ENCODE measurements at places on chromosomes 5 and 9. TPM values are rescaled to one million over a fixed set of nuclear protein-coding genes. Genes with fewer than 3 reads are reported as not detected.
A peak's percentile ranks its signal among the peaks of the same experiment; 100 is the strongest.

GRCh38 chr5:143177263-143177983, 226.1 kb downstream of the NR3C1 start:
- DNase-seq, result no peak

Gene IL13
- total RNA-seq, result not detected

Gene BAAT
- not detected for total RNA-seq

GRCh38 chr5:87499478-87500410, 87.0 kb upstream of the CCNH start:
- DNase-seq, result peak; percentile 45

- DNase-seq, result no peak
Observed at GRCh38 chr9:106376689-106377088, 486.3 kb upstream of the ZNF462 start.

DNA sequence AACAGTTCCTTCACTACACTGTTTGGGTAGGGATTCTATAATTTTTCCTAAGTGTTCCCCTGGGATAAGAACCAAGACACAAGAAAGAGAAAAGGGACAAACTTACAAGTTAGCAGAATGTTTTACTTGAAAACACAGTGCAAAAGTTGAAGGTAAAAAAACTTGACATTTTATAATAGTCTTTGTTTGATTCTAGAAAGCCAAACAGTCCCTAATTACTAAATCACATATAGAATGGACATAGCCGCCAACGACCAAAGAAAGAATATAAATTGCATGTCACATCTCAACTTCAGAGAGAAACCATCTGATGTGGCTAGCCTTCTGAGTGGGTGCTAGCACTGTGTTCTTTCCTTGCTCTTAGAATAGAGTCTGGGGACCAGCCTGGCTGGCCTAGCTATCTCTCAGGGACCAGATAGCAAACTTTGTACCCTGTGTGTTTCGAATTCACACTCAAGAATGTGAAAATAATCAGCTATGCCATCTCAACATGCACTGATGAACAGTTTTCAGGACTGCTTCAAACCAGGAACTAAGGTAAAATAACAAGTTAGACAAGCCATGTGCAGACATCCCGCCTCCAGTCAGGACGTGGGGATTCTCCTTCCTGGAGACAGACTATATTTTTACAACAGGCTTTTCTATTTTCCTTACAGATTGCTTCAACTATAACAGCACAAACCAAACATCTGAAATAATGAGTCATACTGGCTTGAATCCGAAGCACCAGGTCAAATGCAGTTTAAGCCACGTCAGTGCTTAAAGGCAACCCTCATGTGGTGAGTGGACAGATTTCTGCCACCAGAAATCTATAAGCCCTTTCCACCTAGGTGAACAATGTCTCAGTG, 53.7 kb downstream of the LHFPL2 start:
- DNase-seq, result no peak

GRCh38 chr5:93674138-93674537, 67.3 kb downstream of the POU5F2 start:
- no peak for DNase-seq

DNA sequence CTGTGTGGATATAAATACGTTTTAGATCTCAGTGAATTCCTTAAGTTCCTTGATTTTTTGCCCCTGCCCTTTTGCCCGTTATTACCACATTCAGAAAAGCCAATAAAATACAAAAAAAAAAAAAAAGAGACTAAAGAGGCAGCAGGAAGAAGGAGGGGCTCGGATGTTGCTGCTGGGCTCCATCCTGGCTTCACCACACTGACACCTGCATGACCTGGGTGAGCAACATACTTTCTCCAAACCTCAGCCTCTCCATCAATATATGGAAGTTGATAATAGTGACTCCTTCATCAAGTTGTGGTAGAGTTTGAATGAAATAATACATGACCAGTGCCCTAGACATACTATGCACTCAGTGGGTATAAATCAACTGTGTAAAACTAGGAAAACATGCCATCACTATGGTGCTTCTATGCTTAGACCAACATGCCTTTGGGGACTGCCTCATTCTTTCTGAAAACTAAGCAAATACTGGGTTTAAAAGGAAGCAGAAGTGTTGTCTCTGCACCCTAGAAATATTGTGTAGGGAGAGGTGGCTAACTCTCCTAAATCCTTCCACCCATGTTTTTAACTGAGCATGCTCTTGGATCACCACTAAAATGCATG, 243.0 kb downstream of the PIK3R1 start:
- no peak for DNase-seq

- DNase-seq, result no peak
Observed at GRCh38 chr5:160665460-160665859, 186.6 kb downstream of the ATP10B start.

- peak; percentile 89 for DNase-seq
Observed at GRCh38 chr9:21965401-21965951, 28.7 kb downstream of the CDKN2A start.

Gene DMRT3
- not detected for total RNA-seq

Gene CAVIN4
- 10.1 TPM for total RNA-seq

GRCh38 chr9:14780251-14780650, 57.7 kb upstream of the CER1 start:
- DNase-seq, result no peak

GRCh38 chr5:50836356-50836755, 169.9 kb downstream of the PARP8 start:
- DNase-seq, result no peak

DNA sequence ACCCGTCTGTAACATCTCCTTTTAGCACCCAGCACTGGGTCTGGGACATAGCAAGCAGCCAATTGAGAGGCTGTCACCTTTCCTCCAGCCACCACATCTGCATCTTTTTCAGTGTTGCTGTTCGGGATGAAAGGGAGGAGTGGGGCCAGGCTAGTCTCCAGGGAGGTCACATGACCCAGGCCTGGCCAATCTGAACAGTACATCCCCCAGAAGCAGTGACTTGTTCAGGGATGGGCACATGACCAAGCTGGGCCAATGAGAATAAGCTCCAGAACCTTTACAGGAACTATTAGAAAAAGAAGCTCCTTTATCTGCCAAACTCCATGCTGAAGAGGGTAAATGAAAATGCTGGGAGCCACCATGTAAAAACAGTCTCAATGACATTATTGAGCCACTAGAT, 359.0 kb downstream of the SLIT3 start:
- DNase-seq, result peak; percentile 71

GRCh38 chr5:96576876-96577275, 85.3 kb upstream of the CAST start:
- DNase-seq, result no peak

DNA sequence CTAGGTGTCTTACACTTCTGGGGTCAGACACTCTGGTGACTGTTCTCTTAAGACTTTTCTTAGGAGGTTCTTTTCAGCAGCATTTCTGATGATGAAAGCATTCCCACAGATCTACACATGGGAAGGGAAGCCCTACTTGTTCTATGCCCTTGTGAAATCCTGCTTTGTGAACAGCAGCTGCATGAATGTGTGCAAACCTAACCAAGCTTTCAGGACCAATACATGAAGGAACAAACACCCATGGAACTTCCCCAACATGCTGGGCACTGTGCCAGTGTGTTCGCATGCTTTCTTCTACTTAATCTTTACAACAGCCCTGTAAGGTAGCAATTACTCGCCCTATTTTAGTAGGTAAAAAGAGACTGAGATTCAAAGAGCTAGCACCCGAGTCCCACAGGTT, 439.9 kb upstream of the KLF4 start:
- DNase-seq, result no peak

- peak; percentile 60 for DNase-seq
Observed at GRCh38 chr5:6714226-6715041, 1.2 kb downstream of the TENT4A start.

DNA sequence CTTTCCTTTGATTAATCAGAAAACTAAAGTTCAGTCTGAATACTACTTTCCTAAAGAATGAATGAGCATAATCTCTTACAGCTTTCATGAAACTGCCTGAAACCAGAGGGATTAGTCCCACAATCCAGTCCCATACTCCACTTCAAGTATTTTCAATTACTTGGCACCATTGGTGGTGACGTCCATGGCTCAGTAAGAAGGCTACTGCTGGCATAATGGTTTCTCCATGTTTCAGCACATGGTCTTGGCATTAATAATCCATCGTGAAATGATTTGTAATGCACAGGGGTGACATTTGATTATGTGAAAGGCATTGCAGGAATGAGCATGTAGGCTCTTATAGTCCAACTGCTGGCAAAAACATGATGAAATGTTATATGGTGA, 23.4 kb downstream of the LIX1 start:
- no peak for DNase-seq

- DNase-seq, result no peak
Observed at GRCh38 chr9:91273853-91274552, 87.7 kb downstream of the AUH start.

Gene ACTBL2
- total RNA-seq, result not detected

DNA sequence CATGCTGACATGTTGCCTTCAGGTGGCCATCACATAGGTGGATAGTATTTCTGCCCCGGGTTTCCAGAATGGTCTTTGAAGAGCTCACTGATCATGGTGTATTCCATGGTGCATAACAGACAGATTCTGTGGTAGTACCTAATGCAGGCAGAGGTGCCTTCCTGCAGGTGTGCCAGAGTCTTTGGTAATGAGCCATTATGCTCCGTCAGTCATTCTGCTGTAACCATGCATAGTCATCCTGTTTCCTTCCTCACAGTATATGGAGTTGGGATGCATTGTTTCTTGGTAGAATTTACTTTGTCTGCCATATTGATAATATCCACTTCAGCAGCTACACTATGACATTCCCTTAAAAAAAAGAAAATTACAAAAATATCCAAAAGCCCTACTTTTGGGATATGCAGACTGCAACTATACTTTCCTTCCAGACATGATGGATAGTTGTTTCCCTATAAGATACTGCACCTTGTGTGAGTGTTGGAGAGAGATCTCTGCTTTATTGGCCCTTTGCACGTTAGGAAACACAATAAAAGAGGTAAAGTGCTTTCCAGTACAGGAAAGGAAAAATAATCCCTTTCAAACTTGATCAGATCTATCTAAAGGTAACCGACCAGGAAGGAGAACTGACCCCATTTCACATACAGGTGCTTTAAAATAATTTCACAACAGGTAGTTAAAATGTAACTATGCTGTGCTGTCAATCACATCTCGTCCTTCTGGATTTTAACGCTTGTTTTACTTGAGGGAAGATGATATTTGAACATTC, 537.5 kb upstream of the WWC1 start:
- DNase-seq, result no peak

DNA sequence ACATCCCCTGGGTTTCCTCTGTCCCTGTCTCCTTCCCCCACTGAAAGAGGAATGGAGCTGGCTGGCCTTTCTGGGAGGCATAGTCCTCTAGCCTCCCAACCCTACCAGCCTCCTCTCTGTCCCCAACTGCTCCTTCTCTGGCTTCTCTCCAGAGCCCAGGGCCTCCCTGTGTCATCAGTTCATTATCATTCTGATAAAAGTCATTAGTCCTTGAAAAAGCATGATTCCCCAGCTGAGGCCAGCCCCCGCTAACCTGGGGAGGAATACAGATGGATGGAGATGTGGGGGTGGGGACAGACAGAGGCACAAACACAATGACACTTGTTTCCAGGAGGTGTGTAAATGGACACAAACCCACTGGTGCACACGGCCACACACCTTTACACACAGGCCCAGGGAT, 73.6 kb upstream of the HSPA9 start:
- DNase-seq, result no peak

GRCh38 chr9:97349400-97349799, 41.9 kb downstream of the CCDC180 start:
- no peak for DNase-seq

DNA sequence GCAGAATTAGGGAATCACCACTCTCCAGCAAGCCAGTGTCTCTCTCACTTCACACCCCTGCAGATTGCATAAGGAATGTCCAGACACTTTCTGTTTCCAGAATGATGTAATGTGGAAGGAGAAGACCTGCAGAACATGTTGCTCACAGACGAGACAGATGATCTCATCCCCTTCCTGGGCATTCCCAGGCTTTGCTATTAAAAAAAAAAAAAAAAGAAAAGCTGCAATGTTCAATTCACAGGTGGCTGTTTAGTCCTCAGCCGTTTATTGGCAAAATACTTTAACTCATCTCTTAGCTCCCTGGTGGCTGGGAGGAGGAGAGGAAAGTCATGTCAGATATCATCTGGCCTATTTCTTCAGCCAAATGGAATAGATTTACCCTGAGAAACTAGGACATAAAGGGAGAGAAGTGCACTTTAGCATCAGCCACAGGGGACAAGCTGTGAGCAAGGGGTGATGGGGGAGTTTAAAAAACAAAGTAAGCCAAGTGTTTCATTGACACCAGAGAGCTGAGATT, 95.9 kb upstream of the TNC start:
- no peak for DNase-seq

- DNase-seq, result no peak
Observed at GRCh38 chr5:123209502-123210027, 120.5 kb downstream of the PRDM6 start.

GRCh38 chr9:78236551-78236910, 656 bp downstream of the CEP78 start:
- DNase-seq, result no peak

GRCh38 chr5:168995024-168995423, 305.9 kb downstream of the SLIT3 start:
- DNase-seq, result no peak

DNA sequence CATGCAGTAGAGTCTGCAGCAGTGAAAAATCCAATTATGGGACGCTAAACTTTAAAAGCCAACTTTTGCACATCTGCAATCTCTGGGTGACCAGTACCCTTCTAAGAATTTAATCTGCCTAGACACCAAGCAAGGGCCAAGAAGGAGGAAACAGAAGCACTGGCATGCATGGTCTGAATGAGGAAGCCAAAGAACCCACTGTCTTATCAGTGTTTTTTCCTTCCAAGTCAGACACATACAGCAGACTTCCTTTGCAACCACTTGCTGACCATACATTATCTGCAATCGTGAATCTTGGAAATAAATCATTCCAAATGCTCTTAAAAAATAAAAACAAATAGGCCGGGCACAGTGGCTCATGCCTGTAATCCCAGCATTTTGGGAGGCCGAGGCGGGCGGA, 65.9 kb downstream of the DEPDC1B start:
- DNase-seq, result no peak

GRCh38 chr9:125551781-125552180, 155.2 kb downstream of the MAPKAP1 start:
- DNase-seq, result no peak

DNA sequence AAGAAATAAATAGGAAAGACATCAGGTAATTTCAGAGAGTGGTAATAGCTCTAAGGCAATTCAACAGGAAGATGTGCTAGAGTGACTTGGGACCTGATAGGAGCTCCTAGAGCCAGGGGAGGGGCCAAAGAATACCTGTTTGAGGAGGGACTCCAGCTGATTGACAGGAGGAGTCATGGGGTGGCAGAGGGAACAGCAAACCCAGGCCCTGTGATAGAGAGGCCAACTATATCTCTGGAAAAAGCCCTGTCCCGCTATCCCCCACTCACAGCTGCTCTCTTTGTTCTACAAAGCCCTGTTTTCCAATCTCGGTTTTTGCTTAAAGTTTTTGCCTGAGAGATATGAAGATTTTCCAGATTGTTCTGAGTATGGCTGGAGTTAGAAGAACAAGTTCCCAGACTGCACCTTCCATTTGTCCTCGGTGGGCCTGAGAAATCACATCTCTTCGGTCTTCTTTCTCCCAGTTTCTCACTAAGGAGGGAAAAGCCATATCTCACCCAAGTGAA, 9.0 kb upstream of the NSD1 start:
- DNase-seq, result peak; percentile 85

GRCh38 chr5:74122175-74122574, 496.2 kb downstream of the ARHGEF28 start:
- DNase-seq, result no peak

GRCh38 chr5:157548513-157549282, 26.9 kb downstream of the ADAM19 start:
- DNase-seq, result no peak

- no peak for DNase-seq
Observed at GRCh38 chr5:87311405-87312279, 44.0 kb downstream of the RASA1 start.

Gene PCDHB15
- total RNA-seq, result 9.8 TPM

GRCh38 chr5:95864944-95865504, 42.5 kb upstream of the GLRX start:
- DNase-seq, result no peak

Measured in endodermal cell (in vitro differentiated cells).